EL (cell line): ENCODE measurements at places on chromosomes 6 and 20.

DNA sequence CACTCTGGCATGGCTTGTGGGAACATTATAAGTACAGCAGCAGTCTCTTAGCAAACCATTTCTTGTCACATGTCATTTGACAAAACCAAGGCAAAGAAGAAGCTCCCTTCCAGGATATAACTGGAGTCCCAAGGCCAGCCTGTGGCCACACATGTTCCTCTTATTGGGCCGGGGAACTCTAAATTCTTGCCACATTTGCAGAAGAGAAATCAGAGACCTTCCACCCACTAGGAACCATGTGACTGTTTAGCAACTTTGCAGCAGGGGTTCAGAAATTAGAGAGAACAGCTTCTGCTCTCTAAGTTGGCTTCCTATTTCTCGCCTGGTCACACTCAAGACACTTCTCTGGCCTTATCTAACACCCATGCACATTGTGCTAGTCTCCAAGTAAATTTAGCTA is 20.4 kb upstream of the MEP1A start:
- DNase-seq: no peak

DNA sequence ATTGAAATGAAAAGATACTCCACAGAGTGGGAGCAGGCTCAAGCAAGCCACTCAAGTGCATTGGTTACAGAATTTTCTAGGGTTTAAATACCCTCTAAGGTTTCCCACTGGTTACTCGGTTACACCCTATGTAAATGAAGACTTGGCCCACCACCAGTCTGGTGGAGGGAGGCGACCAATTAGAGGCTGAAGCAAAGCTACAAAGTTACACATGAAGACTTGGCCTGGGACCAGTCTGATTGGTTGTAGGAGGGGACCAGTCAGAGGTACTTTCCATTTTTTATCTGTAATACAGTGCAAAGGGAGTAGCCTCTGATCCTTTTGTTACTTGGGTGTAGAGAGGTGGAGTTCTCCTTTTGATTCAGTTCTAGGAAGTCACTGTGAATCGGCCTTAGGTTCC is 7.6 kb downstream of the SRSF12 start:
- DNase-seq: no peak

GRCh38 chr6:154297721-154298120 is 58.9 kb downstream of the IPCEF1 start:
- DNase-seq: no peak

GRCh38 chr20:7912551-7912950 is 27.7 kb downstream of the HAO1 start:
- DNase-seq: no peak

GRCh38 chr6:136901212-136901784 is 20.8 kb upstream of the SLC35D3 start:
- DNase-seq: no peak

- no peak for DNase-seq
Observed at GRCh38 chr20:39935901-39936300, 753.1 kb downstream of the MAFB start.

DNA sequence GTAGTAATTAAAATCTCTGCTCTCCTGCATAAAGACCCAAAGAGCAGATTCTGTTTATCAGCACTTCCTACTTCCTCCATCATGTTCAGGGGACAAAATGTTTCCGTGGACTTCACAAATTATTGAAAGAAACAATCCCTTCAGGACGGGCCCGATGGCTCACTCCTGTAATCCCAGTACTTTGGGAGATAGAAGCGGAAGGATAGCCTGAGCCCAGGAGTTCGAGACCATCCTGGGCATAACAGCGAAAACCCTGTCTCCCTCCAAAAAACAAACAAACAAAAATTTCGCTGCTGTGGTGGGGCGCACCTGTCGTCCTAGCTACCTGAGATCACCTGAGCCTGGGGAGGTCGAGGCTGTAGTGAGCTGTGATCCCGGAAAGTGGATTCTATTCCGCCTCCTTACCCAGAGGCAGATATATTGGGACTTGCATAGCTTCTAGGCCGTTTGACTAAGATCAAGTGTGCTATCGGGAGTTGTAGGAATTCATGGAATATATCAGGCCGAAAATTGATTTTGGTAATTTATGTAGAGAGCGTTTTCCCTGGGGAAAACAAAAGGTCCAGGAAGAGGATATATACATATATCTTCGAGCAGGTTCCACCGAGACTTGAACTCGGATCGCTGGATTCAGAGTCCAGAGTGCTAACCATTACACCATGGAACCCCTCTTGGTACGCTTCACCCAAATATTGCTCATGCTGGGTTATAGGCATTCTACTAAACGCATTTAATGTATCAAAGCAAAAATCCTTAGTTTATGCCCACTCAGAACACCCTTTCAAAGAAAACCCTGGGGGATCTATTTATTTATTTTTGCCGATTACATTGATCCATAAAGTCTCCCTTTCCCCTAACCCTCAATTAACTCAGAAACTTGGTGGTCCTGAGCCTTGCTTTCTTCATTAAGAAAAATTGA is 74.5 kb upstream of the ZNF184 start:
- DNase-seq: peak; percentile 70

- no peak for DNase-seq
Observed at GRCh38 chr6:55239099-55239498, 64.8 kb downstream of the HCRTR2 start.

- no peak for DNase-seq
Observed at GRCh38 chr6:101477436-101477835, 83.9 kb downstream of the GRIK2 start.

GRCh38 chr6:87699576-87699975 is 2.5 kb downstream of the AKIRIN2 start:
- DNase-seq: no peak

DNA sequence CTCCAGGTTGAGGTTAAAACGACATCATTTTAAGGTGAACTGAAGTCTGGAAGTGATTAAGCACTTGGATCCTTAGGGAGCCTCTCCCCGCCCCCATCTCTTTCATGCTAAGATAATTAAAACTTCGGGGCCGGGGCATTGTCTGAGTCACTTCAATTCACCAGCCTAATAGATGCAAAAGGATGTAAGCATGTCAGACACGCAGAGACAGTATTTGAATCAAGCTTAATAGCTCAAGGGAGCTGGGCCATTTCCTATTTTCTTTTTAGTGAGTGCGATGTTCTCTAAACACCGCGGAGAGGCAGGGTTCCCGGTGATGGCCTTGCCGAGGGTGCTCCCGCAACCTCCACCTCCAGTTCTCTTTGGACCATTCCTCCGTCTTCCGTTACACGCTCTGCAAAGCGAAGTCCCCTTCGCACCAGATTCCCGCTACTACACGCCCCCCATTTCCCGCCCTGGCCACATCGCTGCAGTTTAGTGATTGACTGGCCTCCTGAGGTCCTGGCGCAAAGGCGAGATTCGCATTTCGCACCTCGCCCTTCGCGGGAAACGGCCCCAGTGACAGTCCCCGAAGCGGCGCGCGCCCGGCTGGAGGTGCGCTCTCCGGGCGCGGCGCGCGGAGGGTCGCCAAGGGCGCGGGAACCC is 516 bp upstream of the IRF4 start:
- peak; percentile 18 for DNase-seq

DNA sequence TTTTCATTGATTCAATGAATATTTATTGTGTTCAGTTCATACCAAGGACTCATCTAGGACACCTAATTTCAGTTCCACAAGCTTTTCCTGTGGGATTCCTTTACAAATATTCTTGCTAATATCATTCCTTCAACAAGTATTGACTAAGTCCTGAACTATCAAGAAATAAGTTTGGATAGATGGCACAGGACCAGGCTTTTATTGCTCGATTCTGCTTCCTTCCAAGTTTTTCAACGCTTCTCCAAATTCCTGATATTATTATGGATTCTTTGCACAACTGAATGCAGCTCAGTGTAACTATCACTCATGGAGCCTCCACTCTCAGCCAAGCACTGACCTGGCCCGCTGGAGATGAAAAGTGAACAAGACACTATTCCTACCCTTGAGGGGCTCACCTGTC is 32.7 kb upstream of the COL21A1 start:
- DNase-seq: no peak

GRCh38 chr6:90135667-90136066 is 161.0 kb downstream of the BACH2 start:
- peak; percentile 81 for DNase-seq

DNA sequence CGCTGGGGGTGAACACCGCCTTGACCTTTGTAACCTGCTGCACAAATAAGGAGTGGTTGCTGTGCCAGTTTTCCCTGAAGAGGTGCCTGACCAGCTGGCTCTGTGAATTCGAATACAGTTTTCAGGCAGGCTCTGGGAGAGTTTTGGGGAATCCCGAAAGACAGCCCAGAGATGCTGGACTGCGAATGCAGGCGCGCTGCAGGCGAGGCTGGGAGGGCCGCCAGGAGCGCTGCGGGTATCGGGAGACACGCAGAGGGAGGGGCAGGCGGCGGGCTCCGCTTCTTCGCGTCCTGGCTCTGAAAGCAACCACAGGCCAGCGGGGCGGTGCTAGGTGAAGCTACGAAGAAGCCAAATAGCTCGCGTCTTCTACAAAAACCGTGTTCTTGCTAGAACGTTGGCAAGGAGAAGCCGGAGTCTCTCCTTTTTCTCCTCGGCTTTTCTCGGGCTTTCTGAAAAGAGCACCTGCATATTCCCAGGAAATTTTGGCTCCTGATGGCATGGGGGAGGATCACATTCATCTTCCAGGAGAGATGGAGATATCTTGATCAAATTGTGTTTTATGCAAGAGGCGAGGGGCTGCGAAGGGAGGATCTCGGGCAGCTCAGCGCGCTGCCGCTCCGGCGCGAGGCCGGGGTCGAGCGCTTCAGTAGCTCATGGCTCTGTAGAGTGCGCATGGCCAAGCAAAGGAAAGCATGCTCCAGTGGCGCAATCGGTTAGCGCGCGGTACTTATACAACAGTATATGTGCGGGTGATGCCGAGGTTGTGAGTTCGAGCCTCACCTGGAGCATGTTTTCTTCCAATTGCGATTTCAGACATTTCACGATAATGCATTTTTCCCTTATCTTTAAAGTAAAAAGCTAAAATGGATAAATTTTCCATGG is 158.1 kb upstream of the ZNF184 start:
- peak; percentile 80 for DNase-seq

GRCh38 chr6:169918954-169919549 is 167.6 kb downstream of the ERMARD start:
- no peak for DNase-seq

- DNase-seq: no peak
Observed at GRCh38 chr6:4970739-4971395, 33.0 kb downstream of the RPP40 start.

DNA sequence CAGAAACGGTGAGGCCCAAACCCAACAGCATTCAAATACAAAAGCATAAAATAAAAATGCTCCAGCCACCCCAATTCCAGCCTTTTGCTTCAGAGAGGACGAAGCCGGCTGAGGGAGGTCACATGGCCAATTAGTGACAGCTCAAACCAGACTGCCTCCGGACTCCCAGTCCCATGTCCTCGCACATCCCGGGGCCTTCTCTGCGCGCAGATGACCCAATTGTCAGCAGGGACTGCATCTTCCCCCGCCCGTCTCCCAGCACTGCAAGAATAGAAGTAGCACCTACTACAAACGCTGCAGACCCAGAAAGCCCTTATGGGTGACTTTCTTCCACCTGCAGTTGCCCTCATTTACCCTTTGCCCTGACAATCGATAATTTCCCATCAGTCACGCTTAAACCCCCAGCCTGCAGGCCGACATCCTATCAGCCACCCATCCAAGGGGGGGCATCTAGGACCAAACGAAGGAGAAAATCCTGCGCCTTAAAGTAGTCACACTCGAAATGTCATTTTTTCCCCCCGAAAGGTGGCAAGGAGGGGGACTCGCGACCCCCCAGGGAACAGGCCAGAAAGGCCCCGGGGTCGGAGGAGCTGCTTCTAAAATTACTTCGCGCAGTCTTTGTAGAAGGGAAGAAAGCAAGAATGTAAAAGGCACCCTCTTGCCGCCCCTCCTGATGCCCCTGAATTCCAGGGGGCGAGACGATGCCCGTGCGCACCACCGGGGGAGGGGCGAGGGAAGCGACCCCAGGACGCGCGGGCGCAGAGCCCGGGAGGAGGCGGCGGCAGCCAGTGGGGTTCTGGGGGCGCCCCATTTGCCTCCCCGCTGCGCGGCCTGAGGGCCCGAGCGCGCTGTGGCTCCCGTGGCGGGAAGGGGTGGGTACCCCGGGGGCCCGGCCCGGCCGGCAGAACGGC is 792 bp downstream of the SLC23A2 start:
- DNase-seq: peak; percentile 38

GRCh38 chr20:3459881-3460307 is 10.9 kb upstream of the ATRN start:
- DNase-seq: no peak

GRCh38 chr20:13322621-13323020 is 101.5 kb downstream of the ISM1 start:
- DNase-seq: no peak

GRCh38 chr6:329888-330691 is 37.8 kb downstream of the DUSP22 start:
- no peak for DNase-seq

- DNase-seq: no peak
Observed at GRCh38 chr6:76677017-76677416, 604.6 kb upstream of the IMPG1 start.

DNA sequence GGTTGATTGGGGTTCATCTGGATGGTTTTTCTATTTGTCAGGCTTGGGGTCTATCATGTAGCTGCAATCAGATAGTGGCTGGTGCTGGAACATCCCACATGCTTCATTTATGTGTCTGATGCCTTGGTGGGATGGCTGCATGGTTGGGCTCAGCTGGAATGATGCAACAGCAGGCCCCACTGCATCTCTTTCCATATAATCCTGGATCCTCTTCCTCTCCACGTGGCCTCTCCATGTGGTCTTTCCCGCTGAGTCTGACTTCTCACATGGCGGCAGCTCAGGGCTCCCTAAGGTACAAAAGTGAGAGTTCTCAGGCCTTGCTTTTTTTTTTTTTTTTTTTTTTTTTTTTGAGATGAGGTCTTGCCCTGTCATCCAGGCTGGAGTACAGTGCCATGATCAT is 65.0 kb upstream of the SUPT3H start:
- DNase-seq: no peak

DNA sequence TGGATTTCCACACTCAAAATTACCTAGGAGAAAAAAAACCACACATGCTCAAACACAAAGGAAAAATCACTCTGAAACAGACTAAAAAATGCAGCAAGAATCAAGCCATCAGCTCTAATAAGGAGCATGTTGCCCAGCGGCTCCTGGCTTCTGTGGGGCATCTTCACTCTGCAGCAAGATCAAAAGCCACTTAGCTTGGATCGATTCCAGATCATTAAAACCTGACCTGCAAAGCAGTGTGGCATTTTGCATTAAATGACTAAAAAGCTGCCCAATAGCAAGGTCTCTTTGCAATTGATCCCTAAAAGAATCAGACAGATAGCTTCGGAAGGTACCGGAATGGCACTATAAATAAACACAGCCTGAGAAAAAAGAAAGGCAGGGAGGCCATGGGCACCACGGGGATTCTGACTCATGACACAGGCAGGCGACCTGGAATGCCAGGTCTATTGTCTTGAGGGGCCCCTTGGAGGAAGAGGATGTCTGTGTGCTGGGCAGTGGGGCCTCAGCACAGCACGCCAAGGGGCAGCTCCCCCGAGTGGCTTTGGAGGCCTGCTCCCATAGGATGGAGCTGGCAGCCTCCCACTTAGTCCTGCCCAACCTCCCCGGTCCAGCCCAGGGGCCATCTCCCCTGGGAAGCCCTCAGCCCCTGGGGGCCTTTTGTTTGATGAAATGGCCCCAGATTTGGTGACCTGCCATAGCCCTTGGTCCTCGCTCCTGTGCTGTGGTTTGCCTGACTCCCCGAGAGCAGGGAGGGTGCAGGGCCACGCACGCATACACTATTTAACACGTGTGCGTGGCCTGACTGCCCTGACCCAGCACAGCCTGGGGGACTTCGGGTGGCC is 7.6 kb downstream of the LEMD2 start:
- peak; percentile 77 for DNase-seq
